ENCODE measurements at places on chromosomes 16 and 17.
A peak's percentile ranks its signal among the peaks of the same experiment; 100 is the strongest.

GRCh38 chr16:70766176-70766575 is 34.8 kb downstream of the VAC14 start:
- DNase-seq = no peak

GRCh38 chr17:78674595-78675315 is 97.6 kb upstream of the DNAH17 start:
- DNase-seq = peak; percentile 8

- no peak for DNase-seq
Measured at GRCh38 chr17:81984773-81985410, 7.5 kb downstream of the ASPSCR1 start.

DNA sequence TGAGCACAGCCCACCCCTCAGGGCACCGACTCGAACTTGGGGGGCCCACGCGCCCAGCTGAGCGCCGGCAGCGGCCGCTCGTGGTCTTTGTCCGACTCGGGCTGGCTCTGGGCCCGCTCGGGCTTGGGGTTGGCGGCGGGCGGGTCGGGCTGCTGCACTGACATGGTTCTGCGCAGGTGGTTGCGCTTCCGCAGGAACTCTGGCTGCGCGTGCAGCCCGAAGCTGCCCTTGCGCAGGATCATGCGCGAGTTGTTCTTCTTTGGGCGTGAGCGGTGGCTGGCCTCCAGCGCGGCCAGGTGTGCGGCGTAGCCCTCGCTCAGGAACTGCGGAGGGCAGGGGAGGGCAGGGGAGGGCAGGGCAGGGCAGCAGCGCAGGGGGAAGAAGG is 11.1 kb downstream of the PIMREG start:
- DNase-seq = no peak

DNA sequence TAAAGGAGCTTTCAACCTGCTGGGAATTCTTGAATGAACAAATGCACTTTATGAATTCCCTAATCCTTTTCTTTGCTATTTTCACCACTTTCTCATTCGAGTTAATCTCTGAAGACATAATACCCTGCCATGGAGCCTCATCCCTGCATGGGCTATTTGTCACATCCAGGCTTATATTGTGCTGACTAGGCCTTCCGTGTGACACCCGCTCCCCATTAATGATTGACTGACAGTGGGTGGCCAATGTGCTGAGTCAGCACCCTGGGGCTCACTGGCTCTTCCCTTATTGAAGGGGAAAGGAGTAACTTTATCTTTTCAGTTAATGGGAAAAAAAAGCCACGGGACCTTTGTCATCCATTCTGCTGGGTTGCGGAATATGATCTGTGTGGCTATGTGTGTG is 1024.8 kb upstream of the EEF2KMT start:
- no peak for DNase-seq

DNA sequence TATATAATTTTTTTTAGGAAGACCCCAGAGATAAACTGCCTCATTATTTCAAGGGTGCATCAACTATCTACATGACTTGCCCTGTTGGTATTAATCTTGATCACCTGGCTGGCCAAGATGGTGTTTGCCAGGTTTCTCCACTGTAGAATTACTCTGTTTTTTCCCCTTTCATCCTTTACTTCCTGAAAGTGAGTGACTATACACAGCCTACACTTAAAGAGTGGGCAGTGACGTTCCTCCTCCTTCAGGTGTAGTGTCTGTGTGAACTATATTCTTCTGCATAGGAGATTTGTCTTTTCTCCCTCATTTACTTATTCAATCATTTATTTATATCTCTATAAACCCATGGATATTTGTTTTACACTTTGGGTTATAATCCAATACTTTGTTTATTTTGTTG is 246.7 kb downstream of the IRF8 start:
- peak; percentile 20 for DNase-seq

GRCh38 chr16:68408967-68409366 is 39.3 kb downstream of the SMPD3 start:
- DNase-seq = no peak

- DNase-seq = no peak
Measured at GRCh38 chr17:57535249-57535966, 209.7 kb downstream of the CCDC182 start.

GRCh38 chr17:50058296-50058953 is 2.5 kb downstream of the ITGA3 start:
- no peak for DNase-seq

GRCh38 chr17:183021-183420 is 1.6 kb upstream of the DOC2B start:
- no peak for DNase-seq

DNA sequence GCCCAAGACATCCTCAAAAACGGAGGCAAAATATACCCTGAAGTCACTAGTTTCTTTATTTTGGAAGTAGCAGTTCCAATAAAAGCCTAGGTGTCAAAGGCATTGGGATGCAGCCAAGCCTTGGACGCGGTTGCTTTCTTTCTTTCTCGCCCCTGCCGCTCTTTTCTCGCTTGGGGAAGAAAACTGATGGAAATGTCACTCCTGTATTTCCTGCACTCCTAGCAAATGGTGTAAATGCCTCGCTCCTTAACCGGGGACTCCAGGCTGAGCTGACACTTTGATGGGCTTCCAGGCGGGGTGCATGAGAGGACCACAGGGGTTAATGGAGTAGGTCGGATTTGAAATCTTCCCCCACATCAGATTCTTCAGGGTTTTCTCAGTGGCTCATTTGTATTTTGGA is 114.1 kb downstream of the FOXL1 start:
- DNase-seq = no peak

GRCh38 chr16:58709333-58709732 is 24.8 kb upstream of the SLC38A7 start:
- no peak for DNase-seq

GRCh38 chr16:3063625-3064386 is 1.6 kb upstream of the IL32 start:
- no peak for DNase-seq

- no peak for DNase-seq
Measured at GRCh38 chr16:64397042-64397441, 724.8 kb downstream of the CDH11 start.

DNA sequence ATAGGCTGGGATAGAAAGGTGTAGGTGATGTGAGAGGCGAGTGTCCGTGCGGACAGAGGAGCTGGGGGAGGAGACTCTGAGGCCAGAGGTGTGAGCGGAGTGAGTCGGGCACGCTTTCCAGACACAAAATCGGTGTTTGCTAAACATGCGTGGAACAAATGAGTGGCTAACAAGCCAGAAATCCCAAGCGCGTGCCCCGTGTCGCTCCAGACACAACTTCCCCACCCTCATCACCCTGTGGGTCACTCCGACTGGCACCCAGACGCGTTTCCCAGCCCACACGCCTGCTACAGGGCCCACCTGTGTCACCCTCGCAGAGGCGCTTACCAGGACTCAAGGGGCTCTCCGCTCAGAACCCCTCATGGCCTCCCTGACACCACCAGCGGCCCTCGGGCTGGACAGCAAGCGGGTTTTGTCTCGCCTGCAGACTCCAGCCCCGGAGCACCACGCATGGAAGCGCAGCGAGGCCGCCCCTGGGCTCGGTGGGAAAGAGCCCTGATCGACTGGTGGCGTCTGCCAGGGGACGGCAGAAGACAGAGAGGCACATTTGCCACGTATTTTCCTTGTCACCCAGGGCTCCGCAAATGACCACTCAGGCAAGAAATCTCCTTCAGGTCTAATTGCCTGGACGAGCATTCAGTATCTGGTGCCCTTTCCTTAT is 6.0 kb upstream of the RPH3AL start:
- no peak for DNase-seq

DNA sequence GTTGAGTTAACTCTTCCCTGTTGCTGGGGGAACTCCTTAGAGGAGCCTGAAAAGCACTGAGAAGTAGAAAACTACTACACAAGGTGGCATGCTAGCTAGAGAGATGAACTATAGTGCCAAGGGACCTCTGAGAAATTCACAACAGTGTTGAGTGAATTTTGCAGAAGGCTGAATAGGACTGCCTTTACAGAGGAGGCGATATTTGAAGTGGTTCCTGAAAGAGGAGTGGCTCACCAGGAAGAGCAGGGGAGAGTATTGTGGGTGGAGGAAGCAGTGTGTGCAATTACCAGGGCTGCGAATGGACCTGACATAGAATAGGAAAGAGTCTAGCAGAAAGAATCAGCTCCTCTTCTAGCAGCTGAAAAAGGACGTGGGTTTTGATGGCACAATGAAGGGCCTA is 66.4 kb downstream of the CDK5R1 start:
- peak; percentile 11 for DNase-seq

DNA sequence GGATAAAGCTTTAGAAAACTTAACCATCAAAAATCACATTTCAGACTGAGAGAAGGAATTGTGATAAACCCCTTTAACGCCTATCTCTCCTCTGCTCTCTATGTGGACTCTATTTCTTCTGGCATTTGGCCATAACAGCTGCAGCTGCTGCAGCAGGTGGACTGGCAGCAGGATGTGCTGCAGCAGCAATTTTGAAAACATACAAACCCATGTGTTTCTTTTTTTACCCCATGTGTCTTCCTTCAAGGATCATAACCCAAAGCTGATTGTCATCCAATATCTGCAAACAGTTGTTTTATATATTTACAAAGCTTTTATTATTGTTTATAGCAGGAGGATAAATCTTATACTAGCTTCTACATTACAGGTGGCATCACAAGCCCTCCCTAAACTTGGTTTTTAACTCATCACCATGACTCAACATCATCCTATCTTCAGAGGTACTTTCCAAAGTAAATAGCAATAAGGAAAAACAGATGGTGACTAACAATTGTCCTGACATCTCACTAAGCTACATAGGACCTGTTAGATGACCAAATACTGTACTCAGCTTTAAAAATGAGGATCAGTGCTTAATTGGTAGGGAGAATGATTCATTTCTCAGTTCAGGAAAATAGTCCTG is 14.5 kb upstream of the KRTAP9-2 start:
- DNase-seq = no peak

GRCh38 chr16:78996790-78997189 is 603.7 kb downstream of the MAF start:
- DNase-seq = no peak

DNA sequence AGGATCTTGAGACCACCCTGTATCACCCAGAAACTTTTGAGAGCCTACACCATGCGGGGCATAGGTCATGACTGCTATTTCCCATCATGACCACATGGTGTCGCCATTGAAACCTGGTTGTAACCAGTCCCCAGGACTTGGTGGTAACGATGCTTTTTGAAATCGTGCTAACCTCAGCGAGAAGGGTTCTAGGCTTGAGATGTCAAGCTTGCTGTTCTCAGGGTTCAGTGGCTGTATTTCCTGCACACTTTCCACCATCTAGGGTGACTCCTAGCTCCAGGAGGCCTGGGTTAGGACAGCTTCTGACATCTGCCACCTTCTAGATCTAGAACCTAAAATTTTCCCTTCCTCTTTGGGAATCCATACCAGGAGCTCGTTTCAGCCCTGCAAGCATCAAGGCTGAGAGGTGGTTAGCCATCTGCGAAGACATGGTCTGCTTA is 13.0 kb upstream of the SPNS3 start:
- DNase-seq = peak; percentile 84

DNA sequence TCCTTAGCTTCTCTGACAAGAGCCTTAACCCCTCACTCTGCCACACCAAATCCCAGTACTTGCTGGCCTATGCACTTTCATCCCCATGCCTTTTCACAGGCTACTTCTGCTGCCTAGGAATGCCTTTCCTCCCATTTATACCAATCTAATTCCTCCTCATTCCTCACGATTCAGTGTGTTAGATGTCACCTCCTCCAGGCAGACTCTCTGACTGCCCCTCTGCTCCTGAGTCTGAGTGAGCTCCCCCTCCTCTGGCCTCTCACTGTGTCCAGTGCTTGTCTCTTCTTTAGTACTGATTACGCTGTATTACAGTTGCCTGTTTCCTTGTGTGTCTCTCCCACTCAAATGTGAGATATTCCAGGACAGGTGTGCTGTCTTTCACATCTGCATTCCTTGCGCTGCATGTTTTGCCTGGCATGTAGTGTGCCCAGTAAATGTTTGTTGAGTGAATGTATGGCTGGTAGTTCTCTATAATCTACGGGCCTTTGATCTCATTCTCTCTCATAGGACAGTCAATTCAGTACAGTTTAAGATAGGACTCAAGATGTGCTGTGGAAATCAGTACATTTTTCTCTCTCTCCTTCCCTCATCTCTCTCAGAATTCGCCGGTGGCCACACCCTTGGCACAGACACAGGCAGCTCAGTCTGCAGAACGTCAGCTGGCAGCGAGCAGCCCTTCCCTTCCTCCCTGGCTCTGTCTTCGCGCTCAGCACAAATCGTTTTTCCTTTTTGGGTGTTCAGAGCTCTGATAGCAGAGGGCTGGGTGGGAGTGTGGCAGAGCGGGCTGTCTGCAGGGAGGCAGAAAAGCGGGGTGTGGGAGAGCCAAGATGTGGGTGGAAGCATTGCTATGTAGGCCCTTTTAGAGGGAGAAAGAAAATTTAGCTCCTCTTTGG is 18.5 kb downstream of the ARL4D start:
- no peak for DNase-seq

DNA sequence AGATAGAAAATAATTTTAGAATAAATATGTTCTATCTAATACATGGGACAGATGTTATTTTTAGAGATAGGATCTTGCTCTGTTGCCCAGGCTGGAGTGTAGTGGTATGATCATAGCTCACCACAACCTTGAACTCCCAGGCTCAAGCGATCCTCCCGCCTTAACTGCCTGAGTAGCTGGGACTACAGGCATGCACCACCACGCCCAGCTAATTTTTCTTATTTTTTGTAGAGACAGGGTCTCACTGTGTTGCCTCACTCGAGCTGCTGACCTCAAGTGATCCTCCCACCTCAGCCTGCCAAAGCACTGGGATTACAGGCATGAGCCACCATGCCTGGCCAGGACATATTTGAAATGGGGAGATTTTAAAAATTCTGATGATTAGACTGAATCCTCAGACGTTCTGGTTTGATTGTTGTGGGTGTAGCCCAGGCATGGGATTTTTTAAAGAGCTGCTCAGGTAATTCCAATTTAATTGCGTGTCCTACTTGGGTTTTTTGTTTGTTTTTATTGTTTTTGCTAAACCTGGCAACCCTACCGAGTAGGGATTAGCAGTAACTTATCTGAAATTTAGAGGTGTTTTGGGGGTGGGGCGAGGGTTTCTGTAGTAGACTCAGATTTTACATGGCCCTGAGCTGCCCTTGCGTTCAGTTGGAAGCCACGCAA is 142.9 kb downstream of the RAB11FIP4 start:
- DNase-seq = peak; percentile 27

DNA sequence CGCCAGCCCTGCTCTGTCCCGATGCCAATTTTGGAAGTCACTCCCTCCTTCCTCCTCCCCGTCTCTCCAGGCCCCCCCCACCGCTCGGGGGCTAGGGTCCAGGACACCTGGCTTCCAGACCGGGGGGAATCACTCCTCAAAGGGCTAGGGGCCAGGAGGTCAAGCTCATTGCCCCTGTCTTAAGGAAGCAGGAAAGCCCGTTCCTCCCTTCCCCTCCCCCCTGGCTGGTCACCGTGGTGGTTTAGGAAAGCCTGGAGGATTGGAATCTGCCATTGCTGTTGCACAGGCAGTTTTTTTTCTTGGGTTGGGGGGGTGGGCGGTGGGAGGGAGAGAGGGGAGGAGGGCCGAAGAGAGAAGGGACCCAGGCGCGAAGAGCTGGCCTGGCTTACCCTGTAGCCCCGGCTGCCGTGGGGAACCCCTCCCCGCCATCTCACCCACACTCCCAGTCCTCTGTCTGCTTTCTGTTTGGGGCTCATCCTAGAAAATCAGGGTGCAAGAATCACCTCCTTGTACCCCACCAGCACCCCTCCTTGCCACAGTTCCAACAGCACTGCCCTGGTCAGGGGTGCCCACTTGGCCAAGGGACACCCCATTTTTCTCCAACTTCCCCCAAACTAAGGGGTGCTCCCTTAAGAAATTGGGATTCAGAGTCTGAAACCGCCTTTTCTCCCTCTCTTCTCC is 2.9 kb upstream of the BCL6B start:
- no peak for DNase-seq

All from NB4 (cell line).